Activated T-helper 1 cell treated with anti-CD3 and anti-CD28 coated beads, Interleukin-12 subunit alpha, Interleukin-12 subunit beta, Interleukin-2, Interleukin-4 antibody, amounts not matched to agents 30 ng/mL and 10 ng/mL and 1 ng/mL, durations not matched to agents 14 hours and 24 hours and 36 hours (primary cell): ENCODE measurements at places on chromosomes 4 and X.

GRCh38 chrX:21998037-21998436, 34.1 kb upstream of the PHEX start:
- DNase-seq: no peak
- H3K4me3 ChIP-seq: no peak overlapping the region
- peak overlapping the region; percentile 29 for H3K27ac ChIP-seq

GRCh38 chrX:46574774-46575381, 1.3 kb downstream of the CHST7 start:
- H3K4me3 ChIP-seq: peak overlapping the region; percentile 80
- H3K4me1 ChIP-seq: peaks cover 44% of the 10 kb centered on the region
- peak; percentile 32 for DNase-seq
- H3K27me3 ChIP-seq: no peaks in the 10 kb centered on the region
- no peak overlapping the region for H3K27ac ChIP-seq

GRCh38 chr4:7169134-7169533, 23.2 kb upstream of the SORCS2 start:
- peaks cover 8% of the 10 kb centered on the region for H3K27me3 ChIP-seq
- no peaks in the 10 kb centered on the region for H3K36me3 ChIP-seq
- no peak for DNase-seq
- no peak overlapping the region for H3K4me3 ChIP-seq
- peaks cover 11% of the 10 kb centered on the region for H3K4me1 ChIP-seq
- H3K27ac ChIP-seq: no peak overlapping the region

GRCh38 chr4:68466751-68467150, 19.5 kb downstream of the TMPRSS11E start:
- DNase-seq: no peak
- H3K4me3 ChIP-seq: no peak overlapping the region
- no peak overlapping the region for H3K27ac ChIP-seq
- H3K36me3 ChIP-seq: no peaks in the 10 kb centered on the region
- H3K27me3 ChIP-seq: peaks cover 2% of the 10 kb centered on the region

DNA sequence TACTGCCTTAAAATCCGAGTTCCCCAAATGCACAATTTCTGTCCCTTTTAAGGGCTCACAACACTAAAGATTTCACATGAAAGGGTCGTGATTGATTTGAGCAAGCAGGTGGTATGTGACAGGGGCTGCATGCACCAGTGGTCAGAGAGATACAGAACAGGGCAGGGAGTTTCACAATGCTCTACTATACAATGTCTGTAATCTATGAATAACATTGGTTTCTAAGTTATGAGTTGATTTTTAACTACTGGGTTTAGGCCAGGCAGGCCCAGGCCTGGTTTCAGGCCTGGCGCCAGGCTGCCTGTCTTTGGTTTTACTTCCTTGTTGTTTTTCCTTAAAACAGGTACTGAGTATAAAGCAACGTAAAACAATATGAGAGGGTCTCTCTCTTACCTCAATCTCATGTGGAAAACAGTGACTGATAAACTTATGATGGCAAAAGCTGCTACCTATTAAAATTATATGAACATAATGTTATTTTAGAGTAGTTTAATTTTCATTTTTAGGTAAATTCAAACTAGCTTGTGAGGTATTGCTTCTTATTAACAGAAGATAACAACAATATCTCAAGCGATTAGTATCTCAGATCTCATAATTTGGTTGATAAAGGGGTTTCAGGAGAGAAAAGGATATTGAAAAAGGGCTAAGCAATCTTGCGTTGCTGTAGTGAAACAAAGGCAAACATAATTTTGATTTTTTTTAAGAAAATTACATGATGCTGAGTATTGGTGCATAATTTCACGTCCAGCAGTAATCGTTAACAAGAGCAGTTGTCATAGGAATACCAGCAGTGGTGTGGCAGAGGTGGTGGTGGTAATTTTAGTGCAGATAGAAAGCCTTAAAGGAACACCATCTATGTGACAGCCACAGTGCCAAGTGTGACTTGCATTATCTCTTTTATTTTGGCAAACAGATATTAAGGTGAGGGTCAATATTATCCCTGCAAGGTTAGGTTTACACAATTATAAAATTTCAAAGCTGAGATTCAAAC, 944.4 kb upstream of the GRID2 start:
- H3K4me3 ChIP-seq: no peak overlapping the region
- H3K4me1 ChIP-seq: no peaks in the 10 kb centered on the region
- H3K27me3 ChIP-seq: no peaks in the 10 kb centered on the region
- no peak overlapping the region for H3K27ac ChIP-seq
- H3K36me3 ChIP-seq: no peaks in the 10 kb centered on the region

- no peak for DNase-seq
- H3K4me3 ChIP-seq: no peak overlapping the region
- no peaks in the 10 kb centered on the region for H3K27me3 ChIP-seq
Measured at GRCh38 chrX:22310779-22311178, 38.1 kb downstream of the CBLL2 start.

- peaks cover 4% of the 10 kb centered on the region for H3K36me3 ChIP-seq
- H3K27ac ChIP-seq: no peak overlapping the region
- DNase-seq: peak; percentile 30
- no peak overlapping the region for H3K4me3 ChIP-seq
- H3K4me1 ChIP-seq: no peaks in the 10 kb centered on the region
Measured at GRCh38 chrX:47831788-47832187, 4.9 kb upstream of the ZNF81 start.

- H3K4me1 ChIP-seq: peaks cover 67% of the 10 kb centered on the region
- no peak overlapping the region for H3K4me3 ChIP-seq
- no peaks in the 10 kb centered on the region for H3K27me3 ChIP-seq
- no peak overlapping the region for H3K27ac ChIP-seq
- no peak for DNase-seq
Measured at GRCh38 chr4:26137288-26137687, 183.5 kb upstream of the RBPJ start.

DNA sequence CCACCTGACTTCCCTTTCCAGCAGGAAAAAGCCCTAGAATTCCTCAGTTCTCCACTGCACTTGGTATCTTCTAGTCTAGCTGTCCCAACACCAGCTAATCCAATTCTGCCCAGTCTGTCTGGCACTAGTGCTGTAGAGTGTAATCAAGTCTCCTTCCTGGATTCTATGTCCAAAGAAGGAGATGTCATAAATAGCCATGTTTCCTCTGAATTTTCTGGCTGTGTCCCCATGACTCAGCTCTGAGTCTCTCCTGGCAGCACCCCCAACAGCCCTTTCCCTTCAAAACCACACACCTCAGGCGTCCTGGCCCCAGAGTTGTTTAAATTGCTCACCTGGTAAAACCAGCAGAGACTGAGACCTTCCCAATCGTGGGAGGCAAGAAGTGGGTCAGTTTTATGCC, 197.2 kb downstream of the GRXCR1 start:
- H3K27me3 ChIP-seq: no peaks in the 10 kb centered on the region
- H3K36me3 ChIP-seq: no peaks in the 10 kb centered on the region
- DNase-seq: no peak
- no peaks in the 10 kb centered on the region for H3K4me1 ChIP-seq
- H3K4me3 ChIP-seq: no peak overlapping the region

GRCh38 chr4:175929441-175929840, 117.4 kb upstream of the GPM6A start:
- H3K4me1 ChIP-seq: no peaks in the 10 kb centered on the region
- no peak overlapping the region for H3K4me3 ChIP-seq
- no peaks in the 10 kb centered on the region for H3K36me3 ChIP-seq
- H3K27me3 ChIP-seq: no peaks in the 10 kb centered on the region

- H3K27me3 ChIP-seq: no peaks in the 10 kb centered on the region
- DNase-seq: no peak
- H3K36me3 ChIP-seq: no peaks in the 10 kb centered on the region
- H3K4me3 ChIP-seq: no peak overlapping the region
Measured at GRCh38 chr4:157014621-157015591, 43.3 kb upstream of the PDGFC start.

DNA sequence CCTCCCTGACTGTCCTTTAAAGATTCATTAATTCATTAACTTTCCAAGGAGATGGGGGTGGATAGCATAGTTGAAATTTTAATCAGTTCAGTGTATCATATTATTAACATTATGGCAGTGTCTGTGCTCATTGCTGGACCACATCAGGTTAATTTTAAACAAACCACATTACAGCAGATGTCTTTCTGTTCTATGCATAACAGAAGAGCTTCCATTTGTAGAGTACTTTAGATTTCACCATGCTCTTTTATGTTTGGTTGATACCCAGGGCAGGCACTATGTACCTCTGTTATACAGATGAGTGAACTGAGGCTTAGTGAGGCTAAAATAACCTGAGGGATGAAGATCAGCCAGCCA, 41.1 kb downstream of the AFF2 start:
- DNase-seq: no peak
- peaks cover 3% of the 10 kb centered on the region for H3K27me3 ChIP-seq
- no peaks in the 10 kb centered on the region for H3K4me1 ChIP-seq
- no peak overlapping the region for H3K4me3 ChIP-seq

GRCh38 chrX:10630320-10630719, 9.9 kb upstream of the MID1 start:
- no peaks in the 10 kb centered on the region for H3K4me1 ChIP-seq
- H3K27ac ChIP-seq: no peak overlapping the region
- no peaks in the 10 kb centered on the region for H3K36me3 ChIP-seq
- H3K4me3 ChIP-seq: no peak overlapping the region
- H3K27me3 ChIP-seq: no peaks in the 10 kb centered on the region

DNA sequence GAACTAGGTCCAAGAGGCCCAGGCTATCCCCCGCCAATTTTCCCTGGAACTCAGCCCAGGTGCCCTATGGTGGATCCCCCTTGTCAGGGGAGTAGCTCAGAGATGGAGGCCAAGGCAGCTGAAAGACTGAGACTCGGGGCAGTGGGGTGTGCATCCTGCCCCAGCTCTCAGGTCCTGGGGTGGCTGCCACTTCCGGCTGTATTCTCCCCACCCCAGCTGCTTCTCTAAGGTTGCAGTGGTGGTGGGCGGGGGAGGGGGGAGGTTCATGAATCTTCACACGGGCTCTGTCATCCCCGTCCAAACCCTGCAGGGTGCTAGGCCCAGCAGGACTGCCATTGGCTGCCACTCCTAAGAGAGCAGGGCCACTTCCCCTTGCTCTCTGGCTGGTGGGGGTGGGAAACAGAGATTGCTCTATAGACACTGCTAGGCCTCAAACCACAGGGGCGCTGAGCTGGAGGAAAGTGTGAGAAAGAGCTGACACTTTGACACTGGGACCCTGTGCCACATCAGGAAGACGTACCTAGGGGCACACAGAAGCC, 1.5 kb downstream of the SASH3 start:
- peak overlapping the region; percentile 91 for H3K27ac ChIP-seq
- H3K4me3 ChIP-seq: peak overlapping the region; percentile 87
- H3K27me3 ChIP-seq: no peaks in the 10 kb centered on the region
- H3K36me3 ChIP-seq: peaks cover 39% of the 10 kb centered on the region
- DNase-seq: peak; percentile 65

GRCh38 chr4:183111452-183111885, 12.4 kb downstream of the WWC2 start:
- no peaks in the 10 kb centered on the region for H3K4me1 ChIP-seq
- H3K4me3 ChIP-seq: no peak overlapping the region
- no peak overlapping the region for H3K27ac ChIP-seq
- DNase-seq: no peak

DNA sequence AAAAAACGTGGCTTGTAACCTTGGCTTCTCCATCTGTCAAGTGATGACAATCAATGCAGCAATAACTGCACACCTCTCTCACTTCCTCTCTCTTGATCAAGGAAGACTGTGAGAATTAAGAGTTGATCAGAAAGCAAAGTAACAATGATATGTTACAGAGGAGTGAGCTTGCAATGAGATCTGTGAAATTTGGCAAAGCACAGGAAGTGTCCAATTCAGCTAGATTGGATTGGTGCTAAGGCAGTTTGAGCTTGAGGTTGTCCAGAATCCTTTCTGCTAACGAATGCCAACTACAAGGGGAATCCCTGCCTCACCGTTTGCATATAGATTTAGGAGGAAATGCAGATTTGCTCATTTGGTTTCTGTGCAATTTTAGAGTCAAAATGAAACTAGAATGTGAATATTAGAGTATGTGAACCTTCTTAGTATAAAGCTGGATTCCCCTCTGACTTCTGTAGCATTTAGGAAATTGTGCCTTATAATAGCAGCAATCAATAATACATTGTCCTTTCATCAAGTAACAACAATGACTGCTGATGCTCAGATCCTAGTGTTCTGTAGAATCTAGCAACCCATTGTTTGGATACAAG, 346.4 kb downstream of the PTTG2 start:
- peaks cover 50% of the 10 kb centered on the region for H3K4me1 ChIP-seq
- peaks cover 7% of the 10 kb centered on the region for H3K27me3 ChIP-seq
- peaks cover 8% of the 10 kb centered on the region for H3K36me3 ChIP-seq

- peaks cover 29% of the 10 kb centered on the region for H3K27me3 ChIP-seq
- no peak for DNase-seq
- peaks cover 2% of the 10 kb centered on the region for H3K4me1 ChIP-seq
Measured at GRCh38 chr4:118346495-118346894, 6.3 kb downstream of the PRSS12 start.

- H3K4me3 ChIP-seq: no peak overlapping the region
- no peak for DNase-seq
- peaks cover 2% of the 10 kb centered on the region for H3K27me3 ChIP-seq
- H3K36me3 ChIP-seq: no peaks in the 10 kb centered on the region
- peaks cover 5% of the 10 kb centered on the region for H3K4me1 ChIP-seq
Measured at GRCh38 chrX:39910651-39911050, 187.1 kb downstream of the BCOR start.

DNA sequence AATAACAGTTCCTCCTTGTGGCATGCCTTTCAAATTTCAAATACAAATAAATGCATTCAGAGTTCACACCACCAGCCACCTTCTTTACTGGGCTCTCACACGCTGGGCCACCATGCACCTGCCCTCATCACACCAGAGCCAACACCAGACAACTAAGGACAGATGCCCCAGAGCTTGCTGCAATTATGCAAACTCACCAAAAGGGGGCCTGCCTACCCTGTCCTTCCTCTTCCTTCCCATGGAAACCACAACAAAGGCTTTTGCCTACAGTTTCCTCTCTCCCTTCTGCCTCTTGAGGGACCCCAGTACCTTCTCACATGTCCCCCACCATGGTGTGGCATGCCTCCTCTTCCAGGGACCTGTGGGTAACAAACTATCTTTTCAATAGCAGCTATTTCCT, 1333.9 kb upstream of the TENM3 start:
- no peaks in the 10 kb centered on the region for H3K27me3 ChIP-seq
- no peaks in the 10 kb centered on the region for H3K4me1 ChIP-seq
- no peaks in the 10 kb centered on the region for H3K36me3 ChIP-seq
- no peak overlapping the region for H3K4me3 ChIP-seq
- DNase-seq: no peak
- no peak overlapping the region for H3K27ac ChIP-seq

- H3K4me1 ChIP-seq: no peaks in the 10 kb centered on the region
- DNase-seq: no peak
- H3K36me3 ChIP-seq: no peaks in the 10 kb centered on the region
- H3K27me3 ChIP-seq: peaks cover 17% of the 10 kb centered on the region
Measured at GRCh38 chrX:20362268-20363267, 95.9 kb upstream of the RPS6KA3 start.

- peak; percentile 28 for DNase-seq
- peaks cover 4% of the 10 kb centered on the region for H3K36me3 ChIP-seq
- H3K4me1 ChIP-seq: no peaks in the 10 kb centered on the region
- H3K27ac ChIP-seq: no peak overlapping the region
- H3K4me3 ChIP-seq: no peak overlapping the region
- H3K27me3 ChIP-seq: peaks cover 15% of the 10 kb centered on the region
Measured at GRCh38 chrX:149470955-149471354, 34.2 kb downstream of the IDS start.

GRCh38 chr4:80112236-80112635, 39.2 kb upstream of the ANTXR2 start:
- no peak for DNase-seq
- H3K27me3 ChIP-seq: peaks cover 8% of the 10 kb centered on the region
- no peak overlapping the region for H3K4me3 ChIP-seq
- H3K27ac ChIP-seq: no peak overlapping the region
- peaks cover 12% of the 10 kb centered on the region for H3K36me3 ChIP-seq

- H3K4me1 ChIP-seq: no peaks in the 10 kb centered on the region
- H3K4me3 ChIP-seq: no peak overlapping the region
- no peak for DNase-seq
- H3K36me3 ChIP-seq: no peaks in the 10 kb centered on the region
Measured at GRCh38 chrX:82973646-82974045, 534.4 kb upstream of the POU3F4 start.
